ENCODE measurements at places on chromosomes 6 and 20.
A peak's percentile ranks its signal among the peaks of the same experiment; 100 is the strongest.

GRCh38 chr6:136782021-136782770, 10.1 kb downstream of the MAP3K5 start:
- DNase-seq = no peak

- peak; percentile 10 for DNase-seq
These were observed 153.3 kb downstream of the SCML4 start for GRCh38 chr6:107670792-107671199.

DNA sequence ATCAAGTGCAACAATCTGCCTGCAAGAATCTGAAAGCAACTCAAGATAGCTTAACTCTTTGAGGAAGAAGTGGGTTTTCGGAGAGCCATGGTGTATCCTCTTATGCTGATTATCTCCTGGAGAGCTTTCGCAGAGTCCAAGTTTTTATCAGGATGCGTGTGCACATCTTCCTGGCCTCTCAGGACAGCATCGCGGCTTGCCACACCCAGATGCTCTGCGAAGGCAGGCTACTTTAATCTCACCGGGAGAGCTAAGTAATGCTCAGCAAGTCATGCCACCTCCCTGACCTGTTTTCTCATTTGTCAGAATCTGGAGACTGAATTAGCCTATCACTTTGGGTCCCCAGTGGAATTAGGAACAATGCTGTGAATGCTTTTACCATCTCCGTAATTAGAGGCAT, 52.9 kb downstream of the TTI1 start:
- DNase-seq = no peak

GRCh38 chr6:34285448-34286164, 36.8 kb upstream of the SMIM29 start:
- DNase-seq = no peak

- no peak for DNase-seq
These were observed 117.0 kb upstream of the PMEPA1 start for GRCh38 chr20:57826666-57827287.

DNA sequence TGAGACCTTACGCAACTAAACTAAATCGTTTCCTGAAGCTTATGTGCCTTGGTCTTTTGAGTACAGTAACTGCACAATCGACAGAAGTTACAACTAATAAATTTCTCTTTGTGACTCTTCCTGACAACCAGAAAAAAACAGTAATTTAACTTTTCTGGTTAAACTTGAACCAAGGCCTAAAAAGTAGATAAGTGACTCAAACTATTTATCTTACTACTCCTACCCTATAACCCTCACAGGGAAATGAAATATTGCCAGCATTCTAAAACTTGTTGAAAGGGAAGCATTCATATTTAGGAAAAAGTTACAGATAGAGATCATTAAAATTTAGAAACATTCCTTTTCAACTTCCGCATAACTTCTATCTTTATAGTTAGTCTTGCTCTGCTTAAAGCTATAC, 1034.4 kb downstream of the EYS start:
- DNase-seq = no peak

- no peak for DNase-seq
These were observed 5.2 kb upstream of the C20orf203 start for GRCh38 chr20:32678948-32679347.

- no peak for DNase-seq
These were observed 403.4 kb upstream of the JAG1 start for GRCh38 chr20:11077226-11077625.

DNA sequence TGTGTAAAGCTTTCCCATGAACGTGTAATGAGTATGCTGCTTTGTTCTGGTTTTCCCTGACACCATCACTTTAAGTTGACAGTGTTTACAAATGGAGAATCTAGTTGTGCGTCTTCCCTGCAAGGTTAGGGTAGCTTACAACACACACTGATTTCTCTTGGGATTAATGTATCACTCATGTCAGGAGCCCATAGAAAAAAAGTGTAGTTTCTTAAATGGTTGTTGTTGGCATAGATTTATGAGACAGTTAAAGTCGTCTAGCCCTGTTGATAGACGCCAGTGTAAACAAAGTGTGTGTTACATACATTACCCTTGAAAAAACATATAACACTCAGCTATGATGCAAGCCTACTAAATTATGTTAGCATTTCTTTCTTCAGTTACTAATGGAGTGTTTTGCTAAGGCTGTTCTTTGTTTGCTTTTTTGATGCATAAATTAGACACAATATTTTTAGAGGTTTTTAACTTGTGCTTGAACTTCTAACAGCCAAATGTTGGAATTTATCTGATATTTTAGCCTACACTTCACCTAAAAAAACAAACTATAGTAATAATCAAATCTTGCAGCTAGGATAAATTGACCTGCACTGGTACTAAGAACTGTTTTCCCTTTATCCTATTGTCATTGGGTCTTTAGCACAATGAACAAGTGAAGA, 88.6 kb downstream of the RNF217 start:
- no peak for DNase-seq

- DNase-seq = no peak
These were observed 26.1 kb downstream of the SPATA2 start for GRCh38 chr20:49889001-49889934.

DNA sequence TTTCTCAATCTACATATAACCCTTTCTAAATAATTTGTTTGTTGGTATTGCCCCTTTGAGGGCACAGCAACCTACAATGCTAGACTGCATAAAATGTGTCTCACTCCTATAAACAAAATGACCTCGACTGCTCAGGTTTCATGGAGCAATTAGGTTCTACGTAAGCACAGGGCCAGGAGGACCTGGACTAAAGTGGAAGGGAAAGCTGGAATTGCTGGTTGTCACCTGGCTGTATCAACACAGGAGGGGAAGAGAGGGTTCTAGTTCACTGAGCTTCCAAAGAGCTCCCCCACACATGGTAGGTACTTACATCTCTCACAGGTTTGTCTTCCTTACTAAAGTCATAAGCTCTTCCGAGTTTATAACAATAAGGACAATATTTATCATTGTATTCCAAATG, 51.0 kb downstream of the NCOA6 start:
- no peak for DNase-seq

DNA sequence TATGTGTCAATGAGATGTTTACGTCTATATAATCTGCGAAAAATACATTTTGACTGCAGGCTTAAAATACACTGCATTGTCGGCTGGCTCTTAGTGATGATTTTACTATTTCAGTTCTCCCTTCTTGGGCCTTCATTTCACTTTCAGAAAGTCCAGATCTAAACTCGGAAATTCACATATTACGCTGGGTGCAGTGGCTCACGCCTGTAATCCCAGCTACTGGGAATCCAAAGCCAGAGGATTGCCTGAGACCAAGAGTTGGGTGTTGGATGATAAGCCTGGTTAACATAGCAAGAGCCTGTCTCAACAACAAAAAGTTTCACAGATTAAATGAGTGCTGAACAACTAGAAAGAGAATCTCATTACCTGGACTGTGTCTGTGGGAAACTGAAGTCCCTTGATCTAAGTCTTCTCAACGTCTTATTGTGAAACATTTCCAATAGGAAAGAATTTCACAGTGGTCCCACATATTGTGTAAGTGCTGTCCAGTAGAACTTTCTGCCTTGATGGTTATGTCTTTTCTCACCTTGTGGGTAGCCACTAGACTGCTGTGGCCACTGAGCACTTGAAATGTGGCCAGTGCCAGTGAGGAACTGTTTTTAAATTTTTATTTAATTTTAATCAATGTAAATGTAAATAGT, 1.9 kb downstream of the GINM1 start:
- no peak for DNase-seq
